ENCODE measurements at places on chromosomes 3 and 15.

DNA sequence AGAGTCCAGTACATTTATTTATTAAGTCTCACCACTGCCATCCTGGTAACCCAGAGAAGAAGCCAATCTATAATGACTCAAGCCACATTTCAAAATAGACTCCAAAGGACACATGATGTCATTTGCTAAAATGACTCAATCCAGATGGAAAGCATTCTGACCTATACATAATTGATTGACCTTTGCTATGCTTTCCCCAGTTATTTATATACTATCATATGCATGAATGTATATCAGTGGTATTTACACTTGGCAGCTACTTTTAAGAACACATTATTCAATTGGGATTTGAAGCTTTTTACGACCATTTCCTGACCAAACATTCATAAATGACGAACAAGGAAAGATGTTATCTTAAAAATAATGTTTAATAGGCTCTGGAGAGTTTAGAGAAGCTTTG lies 297.2 kb downstream of the FHIT start:
- DNase-seq: no peak

DNA sequence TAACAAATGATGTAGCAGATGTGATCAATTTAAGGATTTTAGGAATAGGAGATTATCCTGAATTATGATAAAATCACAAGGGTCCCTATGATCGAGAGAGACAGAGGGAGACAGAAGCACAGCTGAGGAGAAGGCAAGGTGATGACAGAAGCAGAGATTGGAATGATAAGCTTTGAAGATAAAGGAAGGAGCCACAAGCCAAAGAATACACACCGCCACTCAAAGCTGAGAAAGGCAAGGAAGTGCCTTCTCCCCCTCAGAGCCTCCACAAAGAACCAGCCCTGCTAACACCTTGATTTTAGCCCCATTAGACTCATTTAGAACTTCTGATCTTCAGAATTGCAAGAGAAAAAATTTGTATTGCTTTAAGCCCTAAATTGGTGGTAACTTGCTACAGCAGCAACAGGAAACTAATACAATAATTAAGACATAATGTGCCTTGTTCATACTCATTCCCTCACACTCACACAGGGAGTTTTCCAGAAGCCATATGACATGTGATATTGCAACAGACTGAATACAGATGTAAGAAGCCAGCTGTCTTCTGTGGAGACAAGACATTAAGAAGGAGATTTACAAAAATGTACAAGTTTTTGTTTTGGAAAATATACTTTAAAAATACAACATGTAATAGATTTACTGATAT lies 38.2 kb downstream of the TRANK1 start:
- no peak for DNase-seq

GRCh38 chr3:98166396-98166795 lies at the start of gene OR5H15:
OR5H15 (plus strand) TSS chr3:98166696; CDS start chr3:98168700, 2,004 bp downstream.
- no peak for DNase-seq

- no peak for DNase-seq
These were observed 118.3 kb downstream of the OSBPL10 start for GRCh38 chr3:31862666-31863279.

DNA sequence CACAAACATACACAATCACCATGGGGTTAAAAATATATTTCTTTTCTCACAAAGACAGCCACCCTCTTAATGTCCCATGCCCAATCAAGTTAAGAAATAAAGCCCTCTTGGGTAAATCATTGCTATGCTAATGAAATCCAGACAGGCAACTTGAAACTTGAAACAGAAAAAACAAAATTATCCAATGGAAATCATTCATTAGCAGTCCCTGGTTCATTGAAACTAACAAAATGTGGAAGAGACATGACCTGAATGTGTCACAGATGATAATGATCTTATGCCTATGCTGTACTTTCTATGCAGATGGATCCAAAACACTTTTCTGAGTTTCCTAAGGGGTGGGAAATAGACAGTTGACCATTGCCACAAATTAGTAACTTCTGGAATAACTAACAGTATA lies 983.7 kb downstream of the MCTP2 start:
- no peak for DNase-seq

- DNase-seq: no peak
These were observed 13.6 kb upstream of the CNBP start for GRCh38 chr3:129197321-129197720.

GRCh38 chr15:27587810-27588209 lies 511.3 kb downstream of the OCA2 start:
- DNase-seq: no peak

DNA sequence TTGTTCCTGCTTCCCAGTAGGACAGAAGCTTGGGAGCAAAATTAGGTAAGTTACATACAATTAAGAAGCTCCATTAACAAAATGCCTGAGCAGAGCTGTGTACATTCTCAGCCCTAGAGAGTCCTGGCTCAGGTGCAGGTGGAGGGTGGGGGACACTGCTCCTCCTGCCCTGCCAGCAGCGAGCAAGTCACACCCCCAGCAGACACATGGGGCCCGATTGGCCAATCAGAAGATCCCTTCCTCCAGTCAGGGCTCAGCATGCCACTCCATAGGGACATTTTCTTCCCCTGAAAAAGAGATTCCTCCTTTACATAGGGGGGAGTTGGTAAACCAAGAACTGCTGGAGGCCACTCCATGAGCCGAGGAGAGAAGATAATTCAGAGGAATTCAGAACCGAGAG lies 62.1 kb downstream of the PLXNA1 start:
- no peak for DNase-seq

DNA sequence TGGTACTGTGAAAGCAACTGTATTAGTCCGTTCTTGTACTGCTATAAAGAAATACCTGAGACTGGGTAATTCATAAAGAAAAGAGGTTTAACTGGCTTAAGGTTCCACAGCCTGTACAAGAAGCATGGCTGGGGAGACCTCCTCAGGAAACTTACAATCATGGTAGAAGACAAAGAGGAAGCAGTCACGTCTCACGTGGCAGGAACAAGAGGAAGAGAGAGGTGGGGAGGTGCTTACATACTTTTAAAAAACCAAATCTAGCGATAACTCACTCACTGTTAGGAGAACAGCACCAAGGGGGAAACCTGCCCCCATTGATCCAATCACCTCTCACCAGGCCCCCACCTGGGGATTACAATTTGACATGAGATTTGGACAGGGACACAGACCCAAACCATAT lies 48.9 kb downstream of the IQGAP1 start:
- no peak for DNase-seq

DNA sequence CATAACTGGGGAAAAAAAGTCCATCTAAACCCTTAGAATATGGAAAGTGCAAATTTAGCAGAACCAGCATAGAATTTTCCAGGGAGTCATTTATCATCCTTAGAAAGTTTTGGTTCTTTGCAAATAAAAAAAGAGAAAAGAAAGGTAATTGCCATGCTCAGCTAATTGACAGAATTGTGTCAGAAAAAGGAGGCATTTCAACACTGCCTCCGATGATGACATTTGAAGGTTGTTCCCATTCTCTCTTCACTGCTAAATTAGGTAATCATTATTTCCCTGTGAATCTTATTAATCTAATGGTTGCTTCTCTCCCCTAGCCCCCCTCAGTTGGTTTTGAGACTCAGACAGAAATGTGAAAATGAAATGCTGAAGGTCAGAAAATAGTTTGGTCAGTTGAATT lies 139.2 kb downstream of the PDCD6IP start:
- no peak for DNase-seq

All from stimulated activated CD8-positive, alpha-beta memory T cell treated with anti-CD3 and anti-CD28 coated beads, Interleukin-4, amount 100 ng/mL, for 1 hour (primary cell).